ENCODE measurements at places on chromosomes 5 and 9.

GRCh38 chr5:175281714-175282113 lies 162.3 kb downstream of the DRD1 start:
- no peak for DNase-seq

- DNase-seq: no peak
These were observed 231.6 kb downstream of the MCTP1 start for GRCh38 chr5:95053253-95053652.

DNA sequence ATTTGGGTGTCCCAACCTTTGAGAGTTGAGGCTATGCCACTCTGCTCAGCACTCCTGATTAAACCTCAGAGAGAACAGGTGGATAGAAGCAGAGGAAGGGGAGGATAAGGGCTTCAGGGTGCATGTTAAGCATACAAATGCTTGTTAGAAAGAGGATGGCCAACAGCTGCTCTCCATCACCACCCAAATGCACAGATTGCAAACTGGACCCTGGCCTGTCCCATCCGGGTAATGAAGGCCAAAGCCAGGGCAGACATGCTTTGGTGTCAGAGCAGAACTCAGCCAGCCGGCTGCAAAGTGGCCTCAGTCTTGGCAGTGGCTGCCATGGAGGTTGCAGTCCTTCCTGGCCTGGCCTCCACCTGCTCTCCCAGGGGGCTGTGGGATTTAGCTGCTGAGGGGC lies 84.3 kb downstream of the SIL1 start:
- no peak for DNase-seq

DNA sequence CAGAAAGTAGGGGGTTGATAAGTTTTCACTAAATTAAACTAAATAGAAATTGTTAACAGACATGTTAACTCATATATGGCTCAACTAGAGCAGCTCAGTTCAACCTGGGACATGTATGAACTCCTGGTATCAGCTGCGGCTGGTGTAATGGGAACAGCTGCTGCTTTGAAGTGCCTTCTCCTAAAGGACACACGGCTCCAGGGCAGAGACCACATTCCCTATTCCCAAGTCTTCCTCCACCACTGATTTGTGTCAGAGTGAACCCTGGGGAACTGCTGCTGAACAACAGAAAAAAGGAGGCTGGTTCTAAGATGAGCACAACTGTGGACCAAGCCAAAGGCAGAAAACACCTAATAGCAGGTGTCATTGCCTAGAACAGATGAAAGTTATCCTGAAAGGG lies 71.1 kb downstream of the MAPKAP1 start:
- peak; percentile 47 for DNase-seq

DNA sequence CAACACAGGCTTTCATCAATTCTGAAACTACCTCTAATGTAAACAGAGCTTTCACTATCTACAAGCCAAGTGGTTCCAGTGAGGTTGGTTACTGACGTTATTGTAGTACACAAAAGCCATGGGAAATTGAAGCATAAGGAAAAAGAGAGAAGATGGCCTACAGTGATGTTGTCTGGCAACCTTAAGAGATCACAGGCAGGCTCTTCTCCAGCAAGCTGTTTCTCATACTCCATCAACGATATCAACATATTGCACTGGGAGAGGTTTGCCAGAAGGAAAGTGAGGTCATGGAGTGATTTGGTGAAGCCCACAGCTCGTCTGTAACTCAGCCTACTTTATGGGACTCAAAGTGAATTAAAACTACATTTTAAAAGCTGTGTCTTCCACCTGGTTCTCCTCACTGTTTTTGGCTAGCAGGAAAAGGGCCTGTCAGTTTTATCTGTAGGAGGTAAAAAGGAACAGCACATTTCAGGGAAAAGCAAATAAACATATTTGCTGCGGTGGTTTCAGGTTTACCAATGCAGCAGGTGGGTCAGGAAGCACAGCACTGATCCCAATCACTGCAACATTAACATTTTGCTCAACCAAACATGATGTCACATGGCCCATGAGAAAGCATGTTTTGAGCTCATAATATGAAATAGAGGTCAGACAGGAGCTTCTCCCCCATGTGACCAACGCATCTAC lies 72.9 kb downstream of the ARSB start:
- peak; percentile 10 for DNase-seq

GRCh38 chr5:103562453-103563157 lies at the start of gene NUDT12:
TSS of gene NUDT12 (minus strand) at chr5:103562789. CDS start at chr5:103560248, 2,541 bp downstream.
- peak; percentile 48 for DNase-seq

- DNase-seq: no peak
These were observed 693.3 kb downstream of the DTWD2 start for GRCh38 chr5:118295045-118295444.

DNA sequence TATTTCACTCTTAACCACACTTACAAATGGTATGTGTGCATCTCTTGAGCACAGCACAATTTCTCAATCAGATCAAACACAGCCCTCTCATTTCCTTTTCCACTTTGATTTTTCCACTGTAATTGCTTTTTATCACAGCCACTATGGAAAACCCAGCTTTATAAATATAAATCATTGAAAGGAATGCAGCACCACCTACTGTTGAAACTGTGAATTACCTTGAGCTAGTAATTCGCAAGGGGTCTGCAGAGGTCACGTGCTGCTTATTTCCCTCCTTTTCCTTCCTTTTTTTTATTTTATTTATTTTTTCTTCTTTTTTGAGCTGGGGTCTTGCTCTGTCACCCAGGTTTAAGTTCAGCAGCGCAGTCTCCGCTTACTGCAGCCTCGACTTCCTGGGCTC lies 76.9 kb downstream of the CDH6 start:
- DNase-seq: no peak

DNA sequence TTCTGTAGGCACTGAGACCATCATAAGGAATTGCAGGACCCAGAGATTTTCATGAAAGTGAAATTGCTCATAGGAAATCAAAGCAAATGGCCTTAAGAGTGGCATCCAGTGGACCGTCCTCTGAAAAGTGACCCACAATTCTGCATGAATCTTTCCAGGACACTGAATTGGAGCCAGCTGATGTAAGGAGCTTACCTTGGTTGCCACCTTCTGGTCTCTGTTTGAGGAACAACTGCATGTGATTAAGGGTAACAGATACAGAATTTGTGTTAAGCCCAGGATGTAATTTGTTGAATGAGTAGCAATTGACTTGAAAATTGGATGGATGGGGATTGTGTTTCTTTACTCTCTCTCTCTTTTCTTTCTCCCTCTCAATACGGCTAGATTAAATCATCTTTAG lies 49.9 kb upstream of the GAS1 start:
- DNase-seq: no peak

- DNase-seq: no peak
These were observed 719.6 kb upstream of the GRAMD2B start for GRCh38 chr5:125703616-125704015.

DNA sequence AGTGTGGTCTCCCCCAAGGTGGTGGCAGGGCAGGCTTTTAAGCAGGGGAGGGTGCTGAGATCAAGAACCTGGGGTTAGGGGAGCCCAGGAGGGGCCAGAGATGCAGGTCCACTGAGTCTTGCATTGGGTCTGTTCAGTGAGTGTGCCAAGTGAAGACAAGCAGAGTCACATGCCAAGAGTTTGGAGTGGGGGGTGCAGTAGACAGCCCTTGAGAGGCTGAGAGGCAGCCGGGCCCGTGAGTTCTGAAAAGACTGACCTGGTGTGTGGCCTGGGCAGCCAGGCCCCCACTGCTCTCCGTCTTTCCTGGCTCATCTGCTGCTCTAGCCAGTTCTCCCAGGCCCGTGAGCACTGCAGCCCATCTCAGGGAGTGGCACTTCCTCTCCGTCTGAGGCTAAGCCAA lies 120.0 kb downstream of the DAB2IP start:
- no peak for DNase-seq

DNA sequence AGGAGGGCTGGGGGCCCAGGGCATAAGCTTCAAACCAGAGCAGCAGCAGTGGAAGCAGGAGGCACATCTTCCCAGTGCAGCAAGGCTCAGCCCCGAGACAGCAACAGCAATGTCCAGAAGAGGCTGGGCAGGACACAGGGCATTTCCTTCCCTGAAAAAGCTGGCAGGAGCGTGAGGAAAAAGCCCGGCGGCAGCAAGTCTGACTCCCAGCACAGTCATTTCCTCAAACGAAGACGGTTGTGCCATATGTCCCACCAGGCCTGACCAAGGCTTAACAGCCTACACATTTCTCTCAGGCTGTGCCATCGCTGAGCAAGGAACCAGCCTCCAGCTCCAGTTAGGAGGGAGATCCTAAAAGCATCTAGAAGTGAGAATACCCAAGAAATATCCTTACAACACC lies 74.5 kb downstream of the APTX start:
- no peak for DNase-seq

GRCh38 chr5:40842351-40842750 lies 1.2 kb downstream of the CARD6 start:
- no peak for DNase-seq

DNA sequence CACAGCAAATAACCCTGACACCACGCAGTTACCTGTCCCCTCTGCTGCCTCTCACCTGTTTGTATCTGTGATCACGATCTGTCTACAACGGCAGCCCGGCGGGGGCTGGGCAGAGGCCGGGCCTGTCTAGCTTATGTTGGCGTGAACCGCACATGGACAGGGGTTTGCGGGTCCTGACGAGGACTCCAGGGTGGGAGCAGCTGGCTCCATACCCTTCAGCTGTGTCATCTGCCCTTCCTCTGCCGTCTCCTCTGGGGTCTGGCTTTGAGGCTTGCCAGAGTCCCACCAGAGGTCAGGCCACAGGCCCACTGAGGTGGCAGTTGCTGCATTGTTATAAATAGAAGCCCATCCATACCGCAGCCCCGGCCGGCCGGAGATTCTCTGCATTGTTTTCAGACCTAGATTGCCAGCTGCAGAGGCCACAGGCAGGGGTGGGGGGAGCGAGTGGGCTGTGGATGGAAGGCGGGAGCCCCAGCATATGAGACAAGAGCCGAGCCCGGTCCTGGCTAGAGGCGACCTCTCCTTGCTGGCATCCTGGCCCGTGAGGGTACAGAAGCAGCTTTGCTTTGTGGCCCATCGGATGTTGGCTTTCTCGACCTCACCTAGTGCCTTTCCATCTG lies 37.8 kb downstream of the FAM78A start:
- DNase-seq: peak; percentile 35

DNA sequence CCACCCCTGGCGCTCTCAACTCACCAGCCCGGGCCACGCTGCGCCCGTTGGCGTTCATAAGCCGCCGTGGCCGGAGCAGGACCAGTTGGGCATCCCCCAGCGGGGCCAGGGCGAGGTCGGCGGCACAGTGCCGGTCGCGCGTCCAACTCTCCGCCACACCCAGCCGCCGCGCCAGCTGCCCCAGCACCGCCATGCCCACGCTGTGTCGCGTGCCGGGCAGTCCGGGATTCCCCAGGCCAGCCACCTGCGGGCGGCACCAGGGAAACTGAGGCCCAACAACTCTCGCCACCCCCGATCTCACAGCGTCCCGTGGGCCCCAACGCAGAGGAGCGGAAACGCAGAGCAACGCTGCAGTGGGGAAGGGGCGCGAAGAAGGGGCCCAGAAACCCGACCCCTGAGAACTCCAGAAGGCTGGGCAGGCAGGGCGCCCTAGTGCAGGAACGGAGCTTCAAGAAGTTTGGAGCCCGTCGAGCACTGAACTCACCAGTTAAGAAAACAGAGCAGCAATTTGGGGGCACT lies 453 bp downstream of the PTRH1 start:
- no peak for DNase-seq

- no peak for DNase-seq
These were observed 17.9 kb upstream of the QRFP start for GRCh38 chr9:130914417-130915095.

- DNase-seq: no peak
These were observed 66.3 kb downstream of the NR2F1 start for GRCh38 chr5:93649234-93649900.

- DNase-seq: no peak
These were observed 165.7 kb downstream of the PAM start for GRCh38 chr5:102920762-102921161.

GRCh38 chr9:130156672-130157071 lies 15.5 kb upstream of the NCS1 start:
- no peak for DNase-seq

DNA sequence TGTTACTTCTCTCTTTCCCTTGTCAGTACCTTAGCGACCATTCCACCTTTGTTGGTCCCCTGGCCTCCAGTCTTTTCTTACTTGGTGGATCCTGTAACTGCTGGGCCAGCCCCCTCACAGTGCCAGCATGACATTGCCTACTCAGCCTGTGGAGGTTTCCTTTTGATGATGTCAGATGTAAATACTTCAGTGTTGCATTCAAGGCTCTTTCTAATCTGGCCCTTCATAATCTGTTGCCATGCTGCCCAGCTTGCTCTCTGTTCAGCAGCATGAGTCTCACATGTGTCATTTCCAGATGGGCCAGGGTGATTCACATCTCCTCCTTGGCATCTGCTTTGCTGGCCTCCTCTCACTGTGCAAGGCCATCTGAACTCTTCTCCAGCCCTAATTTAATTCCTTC lies 57.1 kb downstream of the MAST4 start:
- DNase-seq: no peak

All from NCI-H510A (cell line).